ENCODE measurements at places on chromosomes 7 and 10.

DNA sequence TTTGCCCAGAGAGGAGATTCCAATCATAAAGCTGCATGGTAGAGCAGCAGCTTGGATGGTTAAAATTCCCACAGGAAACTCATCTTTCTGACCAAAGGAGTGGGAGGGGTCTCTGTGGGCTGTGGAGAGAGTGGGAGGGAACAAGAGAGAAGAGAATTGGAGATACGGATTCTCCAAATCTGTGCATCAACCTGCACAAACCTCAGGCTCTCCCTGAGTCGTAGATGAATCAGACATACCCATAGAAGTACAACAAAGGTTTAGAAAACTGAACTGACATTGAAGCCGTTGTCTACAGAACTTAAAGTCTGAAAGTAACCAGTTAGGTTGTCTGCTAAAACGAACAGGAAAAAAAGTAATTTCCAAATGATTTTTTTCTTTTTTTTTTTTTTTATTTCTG, 41.9 kb downstream of the CYCS start:
- DNase-seq = no peak
- no peaks in the 10 kb centered on the region for H3K27me3 ChIP-seq
- no peaks in the 10 kb centered on the region for H3K4me1 ChIP-seq

- H3K4me1 ChIP-seq = peaks cover 16% of the 10 kb centered on the region
- no peaks in the 10 kb centered on the region for H3K27me3 ChIP-seq
- DNase-seq = peak; percentile 61
- H3K36me3 ChIP-seq = no peaks in the 10 kb centered on the region
- H3K4me3 ChIP-seq = no peak overlapping the region
Measured at GRCh38 chr7:30920021-30920583, 8.4 kb downstream of the AQP1 start.

GRCh38 chr7:22849172-22849571, 26.5 kb upstream of the TOMM7 start:
- no peaks in the 10 kb centered on the region for H3K36me3 ChIP-seq
- DNase-seq = no peak
- H3K4me3 ChIP-seq = no peak overlapping the region
- no peak overlapping the region for H3K27ac ChIP-seq
- H3K4me1 ChIP-seq = peaks cover 10% of the 10 kb centered on the region
- H3K27me3 ChIP-seq = no peaks in the 10 kb centered on the region

- H3K4me1 ChIP-seq = 0 out of 2 replicates have a peak, but pooled peaks cover 3% of the 10 kb centered on the region
- no peaks in the 10 kb centered on the region for H3K36me3 ChIP-seq
- no peak overlapping the region for H3K27ac ChIP-seq
- no peak overlapping the region for H3K4me3 ChIP-seq
- DNase-seq = peak; percentile 78
Measured at GRCh38 chr7:128137181-128137580, 103.9 kb upstream of the LEP start.

DNA sequence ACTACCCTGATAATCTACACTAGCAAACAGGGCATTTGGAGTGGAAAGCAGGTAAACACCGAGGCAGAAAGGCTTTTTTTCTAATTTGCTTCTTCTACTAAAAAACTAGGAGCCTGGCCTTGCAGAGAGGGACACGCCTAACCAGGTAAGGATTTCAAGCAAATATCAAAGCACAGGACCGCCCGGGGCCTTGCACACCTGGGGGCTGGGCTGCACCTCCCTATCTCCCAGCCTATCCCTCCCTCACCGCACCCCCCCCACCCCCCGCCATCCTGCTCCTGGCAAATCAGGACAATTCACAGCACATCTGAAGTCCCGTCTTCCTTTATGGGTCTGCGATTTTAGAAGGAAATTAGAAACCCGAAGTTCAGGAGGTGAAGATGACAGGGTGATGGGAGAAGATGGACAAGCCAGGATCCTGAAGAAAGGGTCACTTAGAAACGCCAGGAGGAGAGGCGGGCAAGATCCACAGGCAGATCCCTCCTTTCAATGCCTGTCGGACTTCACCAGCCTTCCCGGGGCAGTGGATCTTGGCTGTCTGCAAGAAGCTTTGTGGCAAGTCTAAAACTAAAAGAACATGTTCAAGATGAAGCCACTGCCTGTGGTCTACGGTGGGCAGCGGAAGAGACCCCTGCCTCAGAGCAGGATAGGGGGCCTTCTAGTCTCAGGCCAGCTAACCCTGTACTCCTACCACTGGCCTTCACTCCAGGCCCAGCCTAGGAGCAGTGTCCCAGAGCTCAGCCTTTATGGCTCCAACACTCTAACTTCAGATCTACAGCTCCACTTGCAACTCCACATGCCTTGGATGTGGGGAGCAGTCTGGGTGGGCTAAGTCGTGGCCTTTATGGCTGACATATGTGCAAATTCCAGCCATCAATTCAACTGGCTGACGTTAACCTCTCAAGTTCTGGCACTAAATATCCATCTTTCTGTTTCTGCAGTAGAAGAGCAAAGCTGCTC, 43.9 kb downstream of the TNS3 start:
- peak overlapping the region; percentile 53 for H3K27ac ChIP-seq
- H3K4me1 ChIP-seq = peaks cover 32% of the 10 kb centered on the region
- H3K4me3 ChIP-seq = peak overlapping the region; percentile 67
- H3K36me3 ChIP-seq = no peaks in the 10 kb centered on the region
- peak; percentile 9 for DNase-seq

- peaks cover 23% of the 10 kb centered on the region for H3K4me1 ChIP-seq
- H3K27ac ChIP-seq = no peak overlapping the region
- H3K36me3 ChIP-seq = no peaks in the 10 kb centered on the region
- H3K4me3 ChIP-seq = no peak overlapping the region
Measured at GRCh38 chr10:21399392-21400035, 126.0 kb downstream of the SKIDA1 start.

- H3K4me3 ChIP-seq = no peak overlapping the region
- H3K36me3 ChIP-seq = peaks cover 14% of the 10 kb centered on the region
- H3K27ac ChIP-seq = peak overlapping the region; percentile 51
- H3K4me1 ChIP-seq = peaks cover 9% of the 10 kb centered on the region
- peak; percentile 91 for DNase-seq
- H3K27me3 ChIP-seq = no peaks in the 10 kb centered on the region
Measured at GRCh38 chr10:125878957-125879835, 1.9 kb downstream of the DHX32 start.
